ENCODE measurements at places on chromosomes 5 and 9. TPM values are rescaled to one million over a fixed set of nuclear protein-coding genes. Genes with fewer than 3 reads are reported as not detected.

The TEK gene
- 7.2 TPM for total RNA-seq

The GABRA1 gene
- total RNA-seq: 17.2 TPM

The ATP10B gene
- 7.2 TPM for total RNA-seq

The OTP gene
- total RNA-seq: not detected

The PAEP gene
- not detected for total RNA-seq

The CHSY3 gene
- total RNA-seq: 26.6 TPM

The SLC46A2 gene
- not detected for total RNA-seq

The COL15A1 gene
- total RNA-seq: 11.3 TPM

The AJM1 gene
- 1.9 TPM for total RNA-seq

The CMYA5 gene
- total RNA-seq: 2.5 TPM

The C9orf153 gene
- total RNA-seq: 1.3 TPM

The FOXD4L5 gene
- 0.31 TPM for total RNA-seq

The FST gene
- total RNA-seq: 2.2 TPM

The FOXD4L6 gene
- 1.3 TPM for total RNA-seq

The CER1 gene
- 0.63 TPM for total RNA-seq

The PCDHGB7 gene
- total RNA-seq: 43.5 TPM

The ZFP2 gene
- 10.3 TPM for total RNA-seq

The TMC1 gene
- total RNA-seq: 0.94 TPM

The TMEM171 gene
- total RNA-seq: 0.94 TPM

The HNRNPK gene
- 766 TPM for total RNA-seq

The PCDHA1 gene
- 9.1 TPM for total RNA-seq

The BTNL3 gene
- total RNA-seq: not detected

The FCN2 gene
- total RNA-seq: not detected

The AIF1L gene
- 21.0 TPM for total RNA-seq

The LIFR gene
- total RNA-seq: 63.5 TPM

The UGT3A1 gene
- total RNA-seq: not detected

The RAB3C gene
- total RNA-seq: 39.8 TPM

The ANKRD34B gene
- 0.31 TPM for total RNA-seq

The IFNB1 gene
- total RNA-seq: not detected

The DMRTA1 gene
- 0.63 TPM for total RNA-seq

The PDE8B gene
- 5.6 TPM for total RNA-seq

The PDLIM4 gene
- total RNA-seq: 4.4 TPM

The PCDHGC3 gene
- total RNA-seq: 62.3 TPM

The KIF4B gene
- 0.63 TPM for total RNA-seq

The NUTM2G gene
- total RNA-seq: not detected

The SCGB3A2 gene
- not detected for total RNA-seq

The ACER2 gene
- total RNA-seq: 9.1 TPM

The RCL1 gene
- total RNA-seq: 30.7 TPM

The SLC1A1 gene
- total RNA-seq: 36.0 TPM

The SEMA5A gene
- 13.1 TPM for total RNA-seq

The OR1Q1 gene
- total RNA-seq: not detected

The PRDM9 gene
- total RNA-seq: not detected

The HACD4 gene
- 0.94 TPM for total RNA-seq

The RASGEF1C gene
- total RNA-seq: 33.8 TPM

The SLC45A2 gene
- 2.5 TPM for total RNA-seq

The SOWAHA gene
- total RNA-seq: 3.1 TPM

The ANKRD31 gene
- total RNA-seq: 0.94 TPM

The PITX1 gene
- not detected for total RNA-seq

The APBA1 gene
- total RNA-seq: 51.3 TPM

The C9orf50 gene
- not detected for total RNA-seq

The TRIM41 gene
- 13.5 TPM for total RNA-seq

The TTC16 gene
- total RNA-seq: not detected

The SPOCK1 gene
- 70.7 TPM for total RNA-seq
